GM18507 (cell line): ENCODE measurements at places on chromosomes 11 and 22.

DNA sequence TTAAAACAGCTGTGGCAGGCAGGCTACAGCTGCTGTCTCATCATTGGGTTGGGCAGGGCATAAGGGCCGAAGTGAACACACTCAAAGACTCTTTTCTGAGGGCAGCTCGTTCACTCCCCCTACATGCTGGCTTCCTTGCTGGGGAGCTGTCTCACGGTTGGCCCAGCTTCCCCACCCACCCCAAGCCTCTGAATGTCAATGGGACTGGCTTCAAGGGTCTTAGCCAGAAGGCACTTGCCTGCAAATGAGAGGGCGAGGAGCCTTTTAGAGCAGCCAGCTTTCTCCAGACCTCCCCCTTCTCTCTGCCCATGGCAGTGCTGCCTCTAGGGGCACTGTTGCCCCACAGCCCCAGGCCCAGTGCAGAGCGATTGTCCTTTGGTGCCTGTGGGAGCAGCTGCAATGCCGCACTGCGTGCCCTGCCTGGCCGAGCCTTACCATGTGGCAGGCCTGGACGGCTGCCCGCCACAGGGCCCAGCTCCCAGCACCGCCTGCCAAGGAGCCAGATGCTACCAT, 94.7 kb upstream of the RASSF10 start:
- DNase-seq, result no peak

DNA sequence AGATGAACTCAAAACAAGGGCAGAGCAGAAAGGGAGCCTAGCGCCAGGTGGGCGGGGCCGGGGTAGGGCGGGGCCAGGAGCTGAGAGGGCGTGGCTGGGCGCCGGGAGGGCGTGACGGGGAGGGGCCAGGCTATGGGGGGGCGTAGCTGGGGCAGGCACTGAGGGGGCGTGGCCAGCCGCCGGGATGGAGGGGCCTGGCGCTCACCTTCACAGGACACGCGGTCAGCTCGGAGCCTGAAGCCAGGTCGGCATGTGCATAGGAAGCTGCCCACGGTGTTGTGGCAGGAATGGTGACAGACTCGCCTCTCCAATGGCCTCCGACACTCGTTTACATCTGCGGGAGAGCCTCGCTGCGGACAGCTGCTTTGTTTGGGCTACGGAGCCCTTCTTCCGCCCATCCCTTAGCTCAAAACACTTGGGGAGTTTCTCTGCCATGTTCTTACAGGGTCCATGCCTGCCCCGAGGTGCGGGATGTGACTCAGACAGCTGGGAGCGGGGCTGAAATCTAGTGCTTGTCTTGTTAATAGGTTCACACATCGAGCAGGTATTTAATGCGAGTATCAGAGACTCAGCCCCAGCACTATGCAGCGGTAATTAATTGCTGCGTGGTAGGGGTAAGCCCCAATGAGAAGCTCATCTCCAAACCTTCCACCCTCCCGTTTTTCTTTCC, 13.4 kb downstream of the VWCE start:
- peak; percentile 47 for DNase-seq

DNA sequence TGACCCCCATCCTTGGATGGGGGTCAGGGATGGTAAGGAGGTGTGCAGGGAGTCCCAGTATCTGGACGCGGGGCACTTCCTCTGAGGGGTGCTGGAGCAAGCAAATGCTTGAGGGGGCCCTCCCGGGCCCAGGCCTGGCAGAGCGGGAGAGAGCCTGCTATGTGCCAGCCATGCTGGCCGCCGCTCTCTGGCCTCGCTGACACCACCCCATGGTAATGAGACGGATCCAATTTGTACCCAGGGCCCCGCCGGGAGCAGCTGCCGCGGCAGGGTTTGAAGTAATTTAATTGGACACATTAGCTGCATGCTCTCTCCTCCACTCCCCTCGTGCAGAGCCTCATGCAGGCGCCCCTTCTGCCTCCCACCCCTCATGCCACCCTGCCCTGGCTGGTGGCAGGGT, 6.3 kb downstream of the SYT7 start:
- no peak for DNase-seq

DNA sequence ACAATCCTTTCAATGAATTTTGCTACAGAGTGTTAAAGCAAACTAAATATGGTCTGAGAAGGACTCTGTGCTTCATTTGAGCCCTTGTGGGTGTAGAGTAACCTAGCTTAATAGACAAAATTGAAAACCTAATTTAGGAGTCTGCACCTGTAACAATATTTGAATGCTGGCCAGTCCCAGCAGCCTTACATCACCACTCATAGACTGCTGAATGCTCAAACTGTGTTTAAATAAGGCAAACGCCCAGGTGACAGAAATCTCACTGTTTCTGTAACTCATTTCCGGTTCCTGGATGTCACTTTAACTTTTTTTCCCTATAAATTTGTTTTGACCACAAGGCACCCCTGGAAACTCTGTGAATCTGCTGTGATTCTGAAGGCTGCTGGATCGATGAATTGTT, 45.5 kb upstream of the GLYATL1B start:
- DNase-seq, result no peak

GRCh38 chr22:19663286-19663815, 51.0 kb upstream of the SEPTIN5 start:
- DNase-seq, result no peak

- DNase-seq, result no peak
Measured at GRCh38 chr11:8060146-8060719, 20.8 kb upstream of the TUB start.

DNA sequence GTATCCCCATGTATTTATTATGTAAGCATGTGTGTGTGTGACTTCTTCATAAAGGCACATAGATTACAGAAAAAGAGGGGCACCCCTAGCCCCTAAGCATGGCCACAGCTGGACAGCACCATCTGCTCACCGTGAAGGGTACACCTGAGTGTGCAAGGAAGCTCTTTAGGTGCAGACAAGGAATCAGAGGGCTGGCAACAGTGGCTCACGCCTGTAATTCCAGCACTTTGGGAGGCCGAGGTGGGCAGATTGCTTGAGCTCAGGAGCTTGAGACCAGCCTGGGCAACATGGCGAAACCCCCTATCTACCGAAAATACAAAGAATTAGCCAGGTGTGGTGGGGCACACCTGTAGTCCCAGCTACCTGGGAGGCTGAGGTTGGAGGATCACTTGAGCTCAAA, 56.3 kb downstream of the DGCR2 start:
- no peak for DNase-seq

GRCh38 chr11:18785411-18785810, 6.2 kb downstream of the PTPN5 start:
- no peak for DNase-seq

- DNase-seq, result no peak
Measured at GRCh38 chr11:117941163-117941707, 12.0 kb upstream of the TMPRSS13 start.

DNA sequence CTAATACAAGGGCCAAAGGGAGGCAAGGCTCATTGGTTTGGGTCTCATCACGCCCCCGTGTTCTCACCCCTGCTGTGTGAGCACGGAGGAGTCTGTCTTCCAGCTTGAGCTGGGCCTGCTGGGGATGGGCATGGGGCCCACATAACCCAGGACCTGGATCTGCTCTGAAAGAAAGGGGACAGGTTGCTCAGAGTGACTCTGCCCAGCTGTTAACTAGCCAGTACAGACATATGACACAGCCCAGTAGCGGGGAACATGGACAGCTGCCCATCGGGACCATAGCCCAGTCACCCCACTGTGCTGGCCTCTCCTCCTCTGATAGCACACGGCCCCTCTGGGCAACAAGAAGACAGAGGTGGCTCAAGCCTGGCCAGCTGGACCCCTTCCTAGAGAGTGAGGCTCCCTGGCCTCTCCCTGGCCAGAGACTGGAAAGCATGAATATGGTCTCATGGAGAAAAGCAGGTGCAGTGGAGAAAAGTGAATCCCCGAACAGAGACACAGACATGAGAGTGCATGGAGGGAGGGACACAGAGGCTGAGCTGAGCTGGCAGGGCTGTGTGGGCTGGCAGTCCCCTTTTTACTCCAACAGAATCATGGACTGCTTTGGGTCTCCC, 973.9 kb downstream of the BRD1 start:
- DNase-seq, result no peak

GRCh38 chr22:39894554-39895092, 1.1 kb upstream of the ENTHD1 start:
- no peak for DNase-seq

DNA sequence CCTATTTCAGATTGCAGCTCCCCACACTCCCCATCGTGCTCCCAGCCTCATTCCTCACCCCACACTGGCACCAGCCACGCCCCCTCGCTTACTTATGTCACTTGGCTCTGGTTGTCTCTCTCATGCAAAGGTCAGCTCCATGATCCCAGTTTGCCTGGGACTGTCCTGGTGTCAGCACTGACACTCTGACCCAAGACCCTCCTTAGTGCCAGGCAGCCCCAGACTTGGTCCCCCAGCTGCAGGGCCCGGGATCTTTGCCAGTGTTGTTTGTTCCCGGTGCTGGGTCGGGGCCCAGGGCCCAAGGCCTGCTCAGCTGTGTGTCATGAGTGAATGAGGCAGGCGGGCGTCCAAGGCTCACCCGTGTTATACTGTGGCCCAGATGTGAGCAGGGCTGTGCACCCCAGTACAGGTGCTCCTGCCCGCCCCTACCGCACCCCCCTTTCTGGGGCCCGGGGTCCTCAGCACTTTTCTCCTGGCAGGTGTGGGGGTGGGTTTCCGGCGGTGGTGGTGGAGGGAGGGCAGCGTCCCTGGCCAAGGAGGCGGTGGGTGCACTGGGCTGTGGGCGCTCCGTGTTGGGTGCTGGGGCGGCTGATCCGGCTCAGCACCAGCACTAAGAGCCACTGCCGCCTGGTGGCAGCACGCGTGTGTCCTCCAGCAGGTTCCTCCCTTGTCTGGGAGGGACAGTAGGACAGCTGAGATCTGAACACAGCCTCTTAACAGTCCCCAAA, 19.5 kb downstream of the IL17REL start:
- DNase-seq, result peak; percentile 58

- no peak for DNase-seq
Measured at GRCh38 chr11:33622806-33623205, 77.8 kb downstream of the C11orf91 start.

GRCh38 chr11:116874251-116874650, 36.8 kb upstream of the APOA1 start:
- no peak for DNase-seq

DNA sequence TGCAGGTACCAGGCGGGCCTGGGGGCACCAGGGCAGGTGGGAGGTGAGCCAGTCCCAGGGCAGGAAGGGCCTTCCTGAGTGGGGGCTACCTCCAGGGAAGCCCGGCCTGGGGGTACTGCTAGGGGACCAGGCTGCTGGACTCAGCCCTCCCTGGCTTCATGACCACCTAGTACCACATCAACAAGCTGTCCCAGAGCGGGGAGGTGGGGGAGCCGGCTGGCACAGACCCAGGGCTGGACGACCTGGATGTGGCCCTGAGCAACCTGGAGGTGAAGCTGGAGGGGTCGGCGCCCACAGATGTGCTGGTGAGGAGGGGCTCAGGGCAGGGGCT, 6.7 kb downstream of the TRPT1 start:
- DNase-seq, result no peak

GRCh38 chr22:23722724-23723123, 28.2 kb downstream of the ZNF70 start:
- DNase-seq, result no peak

DNA sequence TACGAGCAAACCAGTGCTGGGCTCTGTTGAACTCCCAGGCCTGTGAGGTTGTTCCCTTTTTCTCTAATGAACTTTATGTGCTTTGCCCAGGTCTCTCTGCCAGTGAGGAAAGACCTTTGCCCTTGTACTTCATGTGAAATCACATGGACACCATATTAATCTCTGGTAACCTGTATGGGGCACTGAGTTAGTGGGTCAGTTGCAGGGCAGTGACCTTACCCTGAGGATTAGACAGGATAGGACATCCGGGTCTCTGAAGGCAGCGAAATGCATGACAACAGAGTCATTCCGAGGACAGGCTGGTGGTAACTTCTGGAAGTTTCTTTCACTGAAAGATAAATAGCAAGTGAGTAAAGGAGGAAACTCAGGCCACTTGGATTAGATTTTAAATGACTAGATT, 93.7 kb downstream of the ZBTB16 start:
- DNase-seq, result no peak

DNA sequence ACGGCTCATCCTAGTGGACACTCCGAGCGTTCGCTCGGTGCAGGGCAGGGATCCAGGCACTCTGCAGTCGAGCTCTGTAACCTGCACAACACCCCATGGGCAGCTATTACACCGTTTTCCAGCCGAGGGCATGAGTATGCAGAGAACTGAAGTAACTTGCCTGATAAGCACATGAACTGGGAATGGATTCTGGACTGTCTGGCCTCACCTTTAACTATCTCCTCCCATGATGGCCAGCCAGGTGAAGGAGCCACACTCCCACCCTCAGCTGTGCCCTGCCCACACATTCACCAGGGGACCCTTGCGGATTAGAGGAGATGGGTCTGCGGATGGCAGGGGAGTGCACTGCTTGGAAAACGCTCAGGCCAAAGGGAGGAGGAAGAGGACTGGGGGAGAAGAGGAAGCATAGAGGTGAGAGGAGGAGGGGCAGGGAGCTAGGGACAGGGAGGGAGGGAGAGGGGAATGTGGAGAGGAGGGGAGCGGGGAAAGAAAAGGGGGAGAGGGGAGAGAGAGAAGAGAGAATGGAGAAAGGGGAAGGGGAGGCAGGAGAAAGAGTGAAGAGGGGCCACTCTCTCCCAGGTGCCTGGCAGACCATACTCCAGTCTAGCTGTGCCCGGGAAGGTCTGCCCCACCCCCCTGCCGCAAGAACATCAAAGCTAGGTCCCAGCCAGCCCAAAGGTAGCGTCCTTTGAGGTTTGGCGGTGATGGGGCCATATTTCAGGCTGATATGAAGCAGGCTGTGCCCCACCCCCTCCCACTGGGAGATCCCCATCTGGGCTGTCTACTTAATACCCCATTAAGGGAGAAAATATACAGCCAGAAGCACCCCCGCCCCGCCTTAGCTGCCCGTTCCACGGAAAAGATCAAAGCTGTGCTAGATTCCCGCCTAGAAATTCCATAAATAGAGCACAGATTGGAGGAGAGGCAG, 33.2 kb upstream of the TCF20 start:
- no peak for DNase-seq

DNA sequence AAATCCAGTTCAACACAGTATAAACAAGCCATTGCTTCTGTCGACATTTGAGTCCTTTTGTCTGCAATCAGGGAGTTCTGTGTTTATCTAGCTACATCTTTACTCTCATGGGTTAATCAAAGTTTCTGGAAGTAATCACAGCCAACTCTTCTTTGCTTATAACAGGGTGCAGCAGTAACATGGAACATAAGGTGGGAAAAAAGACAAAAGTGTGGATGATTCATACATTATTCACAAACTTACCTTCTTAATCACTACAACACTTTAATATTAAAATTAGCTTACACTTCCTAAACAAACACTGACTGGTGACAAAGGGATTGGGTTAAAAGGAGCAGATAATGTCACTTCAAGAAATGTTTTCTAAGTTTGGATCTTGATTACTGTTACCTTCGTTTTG, 44.7 kb downstream of the SNX19 start:
- DNase-seq, result no peak

DNA sequence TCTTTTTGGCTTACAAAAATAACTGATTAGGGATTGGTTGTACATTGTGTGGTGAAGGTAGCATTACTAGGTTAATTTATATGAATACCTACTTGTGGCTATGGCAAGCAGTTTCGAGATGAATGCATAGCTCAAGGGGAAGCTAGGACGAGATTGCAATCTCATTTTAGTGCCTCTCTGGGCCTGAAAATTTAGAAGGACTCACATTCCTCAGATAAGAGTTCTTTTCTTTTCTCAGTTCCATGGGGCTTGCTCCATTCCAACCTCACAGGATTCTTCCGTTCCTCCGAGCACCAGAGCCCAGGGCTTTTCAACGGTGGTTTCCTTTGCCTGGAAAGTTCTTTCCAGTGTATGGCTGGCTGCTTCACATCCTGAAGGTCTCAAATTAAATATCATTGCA, 82.1 kb downstream of the CECR2 start:
- DNase-seq, result no peak

GRCh38 chr22:50145721-50146438, 24.7 kb upstream of the PANX2 start:
- no peak for DNase-seq
